ENCODE measurements at places on chromosomes 13 and 19. TPM values are rescaled to one million over a fixed set of nuclear protein-coding genes. Genes with fewer than 3 reads are reported as not detected.

The MBD3L2B gene
- not detected for total RNA-seq

The ZNF439 gene
- total RNA-seq, result 0.34 TPM

The UQCR11 gene
- 111 TPM for total RNA-seq

The MED29 gene
- 33.6 TPM for total RNA-seq

The NTF4 gene
- total RNA-seq, result 1.1 TPM

The CYP4F2 gene
- total RNA-seq, result not detected

The HOMER3 gene
- total RNA-seq, result 68.9 TPM

The LRRC63 gene
- not detected for total RNA-seq
